ENCODE measurements at places on chromosomes 1 and 21.
A peak's percentile ranks its signal among the peaks of the same experiment; 100 is the strongest.

DNA sequence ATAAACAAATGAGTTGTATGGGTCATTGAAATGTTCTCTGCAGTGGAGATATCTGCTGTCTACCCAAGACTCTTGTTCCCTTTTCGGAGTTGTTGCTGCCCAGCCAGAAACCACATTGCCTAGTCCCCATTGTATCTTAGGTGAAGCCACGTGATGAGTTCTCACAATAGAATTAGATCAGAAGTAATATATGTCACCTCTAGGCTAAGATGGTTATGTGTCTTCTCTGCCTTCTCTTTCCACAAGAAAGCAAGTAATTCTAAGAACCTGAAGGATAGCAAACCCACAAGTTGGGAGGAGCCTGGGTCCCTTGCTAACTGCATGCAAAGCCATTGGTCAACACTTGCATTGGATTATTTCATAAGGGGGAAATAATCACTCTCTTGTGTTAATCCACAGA lies 76.6 kb downstream of the ADCY10 start:
- DNase-seq, result no peak

DNA sequence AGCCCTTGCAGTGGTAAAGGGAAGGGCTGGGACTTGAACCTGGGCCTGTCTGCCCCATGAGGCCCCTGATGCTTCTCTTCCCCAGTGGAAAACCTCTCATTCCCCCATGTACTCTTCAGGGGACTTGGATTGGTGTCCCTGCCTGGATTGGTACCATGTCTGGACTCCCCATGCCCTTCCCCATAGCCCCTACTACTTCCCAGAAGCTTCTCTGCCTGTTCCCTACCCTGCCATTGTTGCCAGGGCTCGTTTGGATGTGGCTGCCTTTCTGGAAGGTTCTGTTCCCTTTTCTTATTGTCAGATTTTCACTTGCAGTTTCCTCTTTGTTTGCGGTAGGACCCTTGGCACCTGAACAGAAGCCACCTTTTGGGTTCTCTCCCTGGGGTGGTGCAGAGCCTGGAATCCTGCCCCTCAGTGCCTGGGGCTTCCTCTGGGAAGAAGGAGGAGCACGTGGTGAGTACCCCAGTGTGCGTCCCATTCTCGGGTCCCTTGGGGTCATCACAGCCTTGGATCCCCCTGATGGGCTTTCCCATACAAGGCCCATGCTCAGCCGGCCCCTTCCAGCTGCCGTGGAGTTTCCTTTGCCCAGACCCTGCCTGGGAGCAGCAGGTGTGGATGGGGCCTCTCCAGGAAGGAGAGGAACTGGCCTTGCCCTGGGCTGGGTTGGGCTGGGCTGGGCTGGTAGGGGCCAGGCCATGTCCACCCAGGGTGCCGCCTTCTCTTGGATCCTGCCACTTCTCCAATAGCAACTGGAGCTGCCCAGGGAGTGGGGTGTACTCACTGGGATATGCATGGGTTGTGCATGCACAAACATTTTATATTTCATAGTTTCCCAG lies 281.1 kb downstream of the PTPRU start:
- DNase-seq, result no peak

DNA sequence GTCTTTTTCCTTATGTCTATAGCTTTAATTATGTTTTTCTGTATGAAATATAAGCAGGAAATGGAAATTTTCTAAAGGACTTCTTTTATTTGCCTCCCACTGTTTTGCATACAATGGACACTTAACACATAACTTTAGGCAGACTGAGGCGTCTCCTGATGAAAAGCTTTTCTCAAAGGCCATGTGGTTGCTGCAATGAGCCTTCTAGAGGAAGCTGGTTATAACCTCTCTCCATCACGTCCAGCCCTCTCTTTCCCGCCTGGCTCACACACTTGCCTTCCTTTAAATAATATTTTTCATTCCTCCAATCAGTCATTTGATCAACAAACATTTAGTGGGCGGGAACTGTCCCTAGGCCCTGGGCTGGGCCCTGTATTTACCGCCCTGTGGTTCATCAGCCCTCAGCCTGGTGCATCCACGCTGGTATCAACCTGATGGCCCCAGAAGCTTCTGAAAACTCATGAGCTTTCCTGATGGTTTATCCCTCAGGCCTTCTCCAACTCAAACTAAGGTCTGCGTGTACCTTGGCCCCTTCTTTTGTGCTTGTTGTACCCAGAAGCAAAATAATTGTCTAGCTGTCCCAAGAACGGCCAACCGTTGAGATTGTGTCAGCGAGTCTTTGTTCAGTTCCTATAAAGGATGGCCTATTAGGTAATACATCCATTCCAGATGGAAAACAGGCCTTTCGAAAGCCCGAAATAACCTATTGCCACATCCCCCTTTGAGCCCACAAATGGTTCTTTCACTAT lies 75.3 kb upstream of the LYST start:
- no peak for DNase-seq

DNA sequence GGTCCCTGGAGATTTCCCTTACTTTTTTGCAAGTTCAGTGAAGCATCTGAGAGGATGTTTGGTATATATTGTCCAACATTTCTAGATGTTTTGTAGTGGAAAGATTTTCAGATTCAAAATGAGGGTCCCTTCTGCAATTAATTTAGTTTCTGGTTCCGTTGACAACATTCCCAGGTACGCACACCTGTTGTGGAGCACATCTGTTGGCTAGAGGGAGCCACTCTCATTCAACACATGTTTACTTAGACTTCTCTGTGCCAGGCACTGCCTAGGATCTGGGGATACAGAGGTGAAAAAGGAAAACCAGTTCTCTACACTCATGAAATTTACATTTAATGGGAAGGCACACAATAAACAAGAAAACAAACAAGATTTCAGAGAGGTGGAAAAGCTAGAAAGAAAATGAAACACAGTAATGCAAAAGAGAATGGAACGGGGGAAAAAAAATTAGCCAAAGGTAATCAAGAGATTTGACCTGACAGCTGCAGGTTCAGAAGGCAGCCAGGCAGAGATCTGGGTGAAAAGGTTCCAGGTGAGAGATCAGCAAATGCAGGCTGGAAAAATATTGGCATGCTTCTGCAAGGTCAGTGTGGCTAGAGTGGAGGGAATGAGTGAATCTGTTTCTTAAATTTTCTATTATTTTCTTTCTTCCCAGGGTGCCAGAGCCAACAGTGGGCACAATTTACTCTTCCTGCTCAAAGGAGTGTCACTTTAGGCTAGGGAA lies 48.4 kb upstream of the KAZN start:
- no peak for DNase-seq

- peak; percentile 27 for DNase-seq
These were observed 633 bp downstream of the THEMIS2 start for GRCh38 chr1:27872802-27873551.

- DNase-seq, result no peak
These were observed 273.5 kb downstream of the LIPI start for GRCh38 chr21:13937236-13937635.

- DNase-seq, result no peak
These were observed 14.0 kb downstream of the OLFML2B start for GRCh38 chr1:162009501-162010174.

- no peak for DNase-seq
These were observed 17.5 kb downstream of the PACC1 start for GRCh38 chr1:212397171-212397570.

- no peak for DNase-seq
These were observed 221.1 kb downstream of the LMO4 start for GRCh38 chr1:87549738-87550137.

- no peak for DNase-seq
These were observed 20.2 kb downstream of the NUAK2 start for GRCh38 chr1:205301205-205301821.

DNA sequence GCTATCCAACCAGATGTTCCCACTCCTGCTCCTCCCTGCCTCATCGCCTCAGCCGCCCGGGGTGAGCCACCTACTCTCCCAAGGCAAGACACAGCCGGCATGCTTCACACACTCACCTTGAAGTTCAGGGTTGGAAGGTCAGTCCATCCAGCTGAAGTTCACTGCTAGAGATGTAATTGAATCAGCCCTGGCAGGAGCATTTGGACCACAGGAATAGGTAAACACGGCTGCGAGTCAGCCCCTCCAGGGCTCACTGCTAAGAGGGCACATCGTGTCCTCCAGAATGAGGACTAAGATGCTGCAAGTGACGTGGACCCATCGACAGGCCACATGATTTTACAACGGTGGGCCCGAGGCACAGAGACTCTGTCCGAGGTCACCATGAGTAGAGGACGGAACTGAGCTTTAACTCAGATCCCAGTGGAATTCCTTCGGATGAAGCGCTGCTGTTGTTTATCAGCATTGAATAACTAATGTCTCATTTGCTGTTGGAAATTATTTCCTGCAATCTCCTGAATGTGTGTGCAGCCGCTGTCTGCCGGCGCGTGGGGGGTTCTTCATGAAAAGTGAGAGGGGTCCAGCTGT lies 41.9 kb downstream of the RSPH1 start:
- no peak for DNase-seq

DNA sequence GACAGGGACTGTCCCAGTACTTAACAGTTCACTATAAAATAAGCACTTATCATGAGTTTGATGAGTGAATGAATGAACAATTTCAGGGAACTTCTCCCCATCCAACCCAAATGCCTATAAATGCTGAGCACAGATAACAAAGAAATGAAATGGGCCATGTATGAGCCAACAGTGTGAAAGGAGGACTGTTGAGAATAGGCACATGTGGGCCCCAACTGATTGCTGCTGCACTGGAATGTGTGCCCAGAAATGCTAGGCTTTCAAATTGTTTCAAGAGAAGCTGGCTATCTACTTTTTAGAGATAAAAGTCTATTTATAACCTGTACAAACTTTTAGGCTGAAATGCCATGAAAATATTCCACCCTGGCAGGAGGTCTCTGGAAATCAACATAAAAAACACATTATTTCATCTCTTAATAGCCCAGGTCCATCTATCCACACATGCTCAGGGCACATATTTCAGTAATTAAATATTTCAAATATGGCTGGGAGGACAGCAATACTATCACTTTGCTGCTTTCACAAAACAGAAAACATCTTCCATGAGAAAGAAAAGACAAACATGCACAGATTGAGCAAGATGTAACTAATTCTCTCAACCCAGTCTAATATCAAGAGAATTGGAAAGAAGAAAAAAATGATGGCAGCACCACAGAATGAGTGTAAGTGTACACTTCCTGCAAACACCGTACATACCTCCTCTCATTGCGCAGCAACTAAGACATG lies 49.8 kb downstream of the COLGALT2 start:
- no peak for DNase-seq

- no peak for DNase-seq
These were observed 50.6 kb upstream of the SLC2A1 start for GRCh38 chr1:43009274-43009673.

DNA sequence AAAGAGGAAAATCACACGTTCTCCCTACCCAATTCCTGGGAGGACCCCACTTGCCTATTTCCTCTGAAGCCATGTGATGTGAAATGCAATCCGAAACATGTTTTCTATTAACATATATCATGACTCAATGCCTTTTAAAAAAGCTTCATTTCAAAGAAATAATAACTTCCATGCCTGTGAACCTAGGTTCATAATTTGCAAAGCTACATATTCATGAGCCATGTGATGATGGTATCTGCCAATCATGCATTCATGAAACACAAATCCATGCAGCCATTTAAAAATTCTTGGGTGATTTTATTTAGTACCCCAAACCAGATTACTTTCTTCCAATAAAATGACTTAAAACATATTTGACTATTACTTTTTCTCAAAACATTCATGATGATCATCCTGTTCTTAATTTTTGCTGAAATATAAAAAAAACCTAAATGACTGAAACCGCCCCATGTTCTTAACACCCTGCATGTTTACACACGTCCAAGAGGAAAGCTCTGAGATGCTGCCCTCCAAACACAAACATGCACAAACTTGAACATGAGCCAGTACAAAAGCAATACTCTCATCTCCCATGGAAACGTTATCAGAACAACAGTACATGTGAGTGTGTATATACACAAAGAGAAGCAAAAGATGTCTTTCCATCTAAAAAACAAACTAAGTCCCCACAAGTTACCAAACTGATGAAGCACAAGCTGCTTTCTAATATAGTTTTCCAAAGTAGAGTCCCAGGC lies 140.1 kb downstream of the TGFBR3 start:
- no peak for DNase-seq

- no peak for DNase-seq
These were observed 276.4 kb downstream of the SPATA17 start for GRCh38 chr1:217907504-217907903.

GRCh38 chr1:183185941-183186490 lies at the start of gene LAMC2:
Gene LAMC2, plus strand, starts transcription at chr1:183186264. Its CDS starts 89 bp downstream, at chr1:183186353.
- DNase-seq, result no peak

- no peak for DNase-seq
These were observed 400 bp upstream of the PGBD2 start for GRCh38 chr1:248905662-248906008.

DNA sequence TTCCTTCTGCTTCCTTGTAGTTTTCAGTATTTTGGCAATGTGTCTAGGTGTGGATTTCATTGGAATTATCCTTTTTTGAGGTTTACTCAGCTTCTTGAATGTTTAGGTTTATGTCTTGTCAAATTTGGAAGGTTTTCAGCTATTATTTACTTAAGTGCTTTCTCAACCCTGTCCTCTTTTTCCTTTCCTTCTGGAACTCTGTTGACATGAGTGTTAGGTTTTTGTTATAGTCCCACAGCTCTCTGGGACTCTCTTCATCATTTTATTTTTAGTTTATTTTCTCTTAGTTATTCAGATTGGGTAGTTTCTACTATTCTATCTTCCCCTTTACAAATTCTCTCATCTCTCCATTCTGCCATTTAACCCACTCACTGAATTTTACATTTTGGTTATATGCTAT lies 63.1 kb upstream of the GPR88 start:
- DNase-seq, result no peak

- no peak for DNase-seq
These were observed 156.2 kb downstream of the RHOU start for GRCh38 chr1:228891272-228892034.

Data from activated CD8-positive, alpha-beta memory T cell treated with anti-CD3 and anti-CD28 coated beads, Interleukin-2, amount 50 U/mL, for 4 hours (primary cell).